Anterior cingulate cortex (tissue), 58 donors: ENCODE measurements at places on chromosomes 4 and X.

DNA sequence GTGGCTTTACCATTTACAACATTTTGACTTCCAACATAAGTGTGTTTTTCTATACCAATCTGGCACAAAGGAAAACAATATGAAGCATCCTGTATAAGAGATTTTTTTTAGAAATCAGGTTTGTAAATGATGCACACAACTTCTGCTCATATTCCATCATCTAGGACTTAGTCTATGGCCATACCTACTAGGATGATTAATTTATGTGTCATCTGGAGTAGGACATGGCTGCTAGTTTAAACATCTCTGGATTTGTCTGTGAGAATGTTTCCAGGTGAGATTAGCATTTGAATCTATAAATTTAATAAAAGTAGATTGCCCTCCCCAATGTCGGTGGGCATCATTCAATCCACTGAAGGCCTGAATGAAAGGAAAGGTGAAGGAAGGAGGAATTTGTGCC is 682.8 kb upstream of the GRID2 start:
- no peak for DNase-seq

DNA sequence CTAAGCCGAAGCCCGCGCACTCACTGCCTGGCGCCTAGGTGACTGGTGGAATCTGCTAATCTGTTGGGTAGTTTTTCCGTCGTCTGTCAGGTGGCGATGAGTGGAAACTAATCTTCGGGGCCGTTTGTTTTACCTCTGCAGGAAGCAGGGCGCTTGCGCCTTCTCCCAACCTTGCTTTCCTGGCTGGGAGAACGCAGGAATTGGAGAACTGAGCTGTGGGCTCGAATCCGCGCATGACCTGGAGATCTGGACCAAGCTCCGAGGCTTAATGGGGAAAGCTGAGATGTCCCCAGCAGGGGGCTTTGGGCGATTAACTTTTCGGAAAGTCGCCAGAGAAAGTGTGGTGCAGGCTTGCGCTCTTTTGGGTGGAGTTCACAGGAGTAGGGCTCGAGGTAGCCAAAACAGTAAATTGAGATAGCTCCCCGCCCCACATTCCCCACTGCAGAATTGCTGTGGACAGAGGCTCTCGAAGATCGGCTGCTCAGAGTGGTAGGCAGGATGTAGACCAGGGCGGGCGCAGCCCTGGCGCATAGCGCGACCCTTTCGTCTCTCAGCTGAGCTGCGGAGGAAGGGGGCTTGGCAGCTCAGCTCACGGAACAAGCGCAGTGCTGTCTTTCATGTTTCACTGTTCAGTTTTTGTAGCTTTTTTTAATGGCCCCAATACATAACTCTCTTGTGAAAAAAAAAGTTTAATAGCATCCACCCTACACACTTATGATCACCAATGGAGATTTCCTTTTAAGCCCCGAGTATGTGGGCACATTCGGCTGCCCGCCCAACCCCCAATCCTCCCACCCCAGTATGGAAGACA is 2.7 kb upstream of the FGF5 start:
- DNase-seq, result no peak

DNA sequence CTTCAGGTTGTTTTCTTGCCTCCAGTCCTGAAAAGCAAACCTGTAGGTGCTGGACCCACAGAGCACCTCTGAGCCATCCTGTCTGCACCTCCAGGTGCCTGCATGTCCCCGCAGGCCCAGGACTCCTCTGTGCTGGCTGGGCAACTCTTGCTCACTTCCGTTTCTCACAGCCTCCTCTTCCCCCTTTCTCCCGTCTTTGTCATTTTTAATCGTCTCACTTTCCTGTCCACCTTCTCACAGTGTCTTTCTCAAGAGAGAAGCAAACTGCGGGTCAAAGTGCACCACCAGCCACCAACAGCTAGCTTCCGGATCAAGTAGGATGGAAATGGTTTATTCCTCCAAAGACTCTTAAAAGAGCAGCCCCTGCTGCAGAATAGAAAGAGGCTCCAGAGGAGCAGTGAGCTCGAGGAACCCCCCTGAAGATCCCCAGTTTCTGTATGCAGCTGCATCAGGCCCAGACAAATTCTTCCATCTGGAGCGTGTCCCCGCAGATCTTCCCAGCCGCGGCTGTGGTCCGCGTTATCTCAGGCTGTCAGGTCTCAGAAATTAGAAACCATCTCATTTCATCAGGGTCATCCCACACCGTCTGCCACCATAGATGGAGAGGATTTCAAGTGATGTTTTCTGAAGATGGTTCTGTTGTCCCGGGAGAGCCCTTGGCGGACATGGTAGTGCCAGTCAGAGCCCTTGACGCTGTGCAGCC is 87.7 kb downstream of the FHDC1 start:
- no peak for DNase-seq

DNA sequence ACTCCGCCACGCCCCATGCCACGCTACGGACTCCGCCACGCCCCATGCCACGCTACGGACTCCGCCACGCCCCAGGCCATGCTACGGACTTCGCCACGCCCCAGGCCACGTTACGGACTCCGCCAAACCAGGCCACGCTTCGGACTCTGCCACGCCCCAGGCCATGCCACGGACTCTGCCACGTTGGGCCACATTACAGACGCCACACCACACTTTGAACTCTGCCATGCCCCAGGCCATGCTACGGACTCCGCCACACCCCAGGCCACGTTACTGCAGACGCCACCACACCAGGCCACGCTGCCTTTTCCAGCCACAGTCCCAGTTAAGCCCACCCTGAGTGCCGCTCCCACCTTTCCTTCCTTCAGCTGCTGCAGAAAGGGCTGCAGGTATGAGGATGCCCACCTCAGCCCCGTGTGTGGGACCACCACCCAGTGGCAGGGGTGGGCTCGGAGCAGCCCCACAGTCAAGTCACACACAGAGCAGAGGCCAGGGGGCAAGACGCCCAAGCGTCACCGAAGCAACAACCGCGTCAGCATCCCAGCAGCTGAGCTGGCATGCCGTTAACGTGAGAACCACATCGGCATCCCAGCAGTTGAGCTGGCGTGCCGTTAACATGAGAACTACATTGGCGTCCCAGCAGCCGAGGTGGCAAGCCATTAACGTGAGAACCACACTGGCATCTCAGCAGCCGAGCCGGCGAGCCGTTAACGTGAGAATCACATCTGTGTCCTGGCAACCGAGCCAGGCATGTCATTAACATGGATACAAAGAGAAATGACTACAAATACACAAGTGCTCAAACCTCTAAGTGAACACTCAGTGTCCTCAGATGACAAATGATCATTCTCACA is 26.4 kb downstream of the GAK start:
- no peak for DNase-seq

- DNase-seq, result no peak
Observed at GRCh38 chr4:169098532-169098931, 88.5 kb upstream of the CBR4 start.

GRCh38 chrX:84873176-84873575 is 130.5 kb upstream of the APOOL start:
- DNase-seq, result no peak

DNA sequence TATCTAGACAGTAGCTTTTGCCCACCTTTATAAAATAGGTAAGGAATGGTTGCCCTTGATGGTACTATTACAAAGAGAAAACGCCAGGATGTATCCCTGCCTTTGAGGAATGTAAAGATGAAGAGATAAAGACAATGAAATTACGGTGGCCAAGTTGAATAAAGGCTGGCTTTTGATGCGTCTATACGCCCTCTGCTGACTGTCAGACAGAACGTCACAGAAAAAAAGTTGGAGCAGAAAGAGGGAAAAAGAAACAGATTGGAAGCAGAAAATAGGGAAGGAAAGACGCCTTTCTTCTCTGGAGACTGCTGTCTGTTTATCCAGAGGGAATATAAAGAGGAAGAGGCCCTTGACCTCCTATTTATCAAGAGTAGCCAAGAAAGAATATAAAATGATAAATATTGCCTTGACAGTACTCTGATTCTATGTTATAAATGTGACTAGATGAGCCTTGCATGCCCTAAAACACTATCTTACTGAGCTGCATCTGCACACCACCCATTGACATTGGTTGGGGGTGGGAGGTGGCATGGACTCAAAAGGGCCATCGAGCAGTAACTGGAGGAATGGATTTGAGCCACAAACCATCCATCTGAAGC is 30.6 kb downstream of the PCDH19 start:
- DNase-seq, result no peak

- DNase-seq, result no peak
Observed at GRCh38 chr4:157772907-157773306, 399.9 kb downstream of the GASK1B start.

DNA sequence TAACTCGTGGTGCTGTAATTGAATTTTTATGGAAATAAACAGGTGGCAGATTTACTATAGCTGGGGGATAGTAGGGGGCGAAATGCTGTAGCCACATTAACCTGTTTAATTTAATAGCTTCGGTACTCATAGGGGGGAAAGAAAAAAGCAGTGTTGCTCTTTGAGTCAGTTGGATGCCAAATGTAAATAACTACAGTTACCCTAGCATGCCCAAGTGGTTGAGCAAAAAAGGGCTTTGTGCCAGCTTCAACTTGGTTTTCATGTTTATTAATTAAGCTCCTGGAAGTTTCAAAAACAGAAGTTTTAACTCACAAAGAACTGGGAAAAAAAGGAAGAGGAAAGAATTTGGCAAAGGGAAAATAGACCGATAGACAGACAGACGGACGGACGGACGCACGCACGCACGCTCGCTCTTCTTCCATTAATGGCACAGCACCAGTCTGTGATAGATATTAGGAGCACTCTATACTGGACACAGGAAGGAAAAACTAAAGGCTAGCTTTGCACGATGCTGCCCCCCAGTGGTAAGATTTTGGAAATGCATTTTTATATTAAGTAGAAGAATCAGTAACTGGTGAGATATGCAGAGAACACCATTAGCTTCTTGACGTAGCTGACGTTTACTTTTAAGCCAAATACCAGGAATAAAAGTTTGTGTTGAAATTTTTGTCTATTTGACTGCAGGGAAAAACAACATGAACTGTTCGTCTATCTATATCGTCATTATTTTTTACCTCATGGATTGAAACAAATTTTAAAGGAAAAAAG is 151.8 kb downstream of the SLC7A11 start:
- DNase-seq, result no peak

DNA sequence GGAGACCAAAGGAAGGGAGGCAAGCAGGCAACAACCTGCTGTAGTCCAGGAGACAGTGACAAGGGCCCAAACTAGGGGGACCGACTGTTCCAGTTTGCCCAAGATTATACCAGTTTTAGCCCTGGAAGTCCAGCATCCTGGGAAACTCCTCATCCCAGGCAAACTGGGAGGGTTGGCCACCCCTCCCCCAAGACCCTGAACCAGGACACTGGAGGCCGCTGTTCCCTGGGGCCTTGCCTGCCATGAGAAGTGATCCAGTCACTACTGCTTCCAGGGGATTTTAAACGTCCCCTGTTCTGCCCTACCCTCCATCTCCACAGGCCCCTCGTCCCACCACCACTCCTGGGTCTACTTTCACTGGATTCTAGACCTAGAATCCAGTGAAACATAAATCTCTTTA is 4.3 kb upstream of the DGAT2L6 start:
- DNase-seq, result no peak

GRCh38 chr4:40185830-40186664 is 10.8 kb upstream of the RHOH start:
- DNase-seq, result no peak

DNA sequence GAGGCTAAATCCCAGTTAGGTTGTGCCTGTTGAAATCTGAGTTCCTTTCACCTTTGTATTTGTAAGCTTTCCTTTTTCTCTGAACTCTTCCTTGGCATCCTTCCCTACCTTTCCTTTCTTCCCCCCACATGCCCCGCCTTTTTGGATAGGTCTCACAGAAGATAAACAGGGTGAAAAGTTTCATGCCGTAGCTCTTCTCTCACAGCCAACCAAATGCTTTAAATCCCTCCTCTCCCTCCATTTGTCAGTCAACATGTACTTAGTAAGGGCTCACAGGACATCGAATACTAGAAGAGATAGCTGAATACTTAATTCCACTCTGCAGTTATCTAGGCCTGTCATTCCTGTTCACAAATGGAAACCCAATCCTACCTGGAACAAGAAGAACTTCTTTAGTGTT is 107.1 kb upstream of the BMPR1B start:
- no peak for DNase-seq

- DNase-seq, result no peak
Observed at GRCh38 chrX:43716696-43717095, 60.6 kb downstream of the MAOA start.

DNA sequence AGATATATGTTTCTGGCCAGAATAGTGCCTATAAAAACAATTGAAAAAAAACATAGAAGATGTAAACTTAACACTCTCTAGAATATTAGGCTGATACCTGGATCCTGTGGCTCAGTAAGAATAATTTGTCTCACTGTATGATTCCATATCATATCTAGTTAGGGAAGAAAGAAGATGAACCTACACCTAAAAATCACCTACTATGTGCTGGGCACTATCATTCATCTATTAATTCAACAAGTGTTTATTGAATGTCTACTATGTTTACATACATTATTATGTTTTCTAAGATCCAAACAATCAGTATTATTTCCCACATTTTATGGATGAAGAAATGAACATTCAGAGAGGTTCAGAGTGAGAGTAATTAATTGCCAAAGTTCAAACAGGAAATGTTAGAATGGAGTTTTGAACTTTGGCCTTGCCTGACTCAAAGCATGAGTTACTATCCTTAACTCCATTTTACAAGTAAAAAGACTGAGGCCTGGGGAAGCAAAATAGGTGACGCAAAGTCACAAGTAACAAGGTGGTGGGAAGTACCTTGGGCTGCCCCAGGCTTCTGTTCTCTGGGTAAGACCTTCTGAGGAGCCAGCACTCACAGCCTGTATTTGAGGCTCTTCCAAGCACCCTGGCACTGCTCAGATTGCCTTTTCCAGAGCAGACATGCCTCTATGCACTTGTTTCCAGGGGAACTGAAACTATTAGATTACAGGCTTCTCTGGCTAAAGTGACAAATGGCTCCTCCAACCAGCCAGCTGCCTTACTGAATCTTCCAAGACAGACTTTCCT is 111.1 kb upstream of the ACSL4 start:
- no peak for DNase-seq

DNA sequence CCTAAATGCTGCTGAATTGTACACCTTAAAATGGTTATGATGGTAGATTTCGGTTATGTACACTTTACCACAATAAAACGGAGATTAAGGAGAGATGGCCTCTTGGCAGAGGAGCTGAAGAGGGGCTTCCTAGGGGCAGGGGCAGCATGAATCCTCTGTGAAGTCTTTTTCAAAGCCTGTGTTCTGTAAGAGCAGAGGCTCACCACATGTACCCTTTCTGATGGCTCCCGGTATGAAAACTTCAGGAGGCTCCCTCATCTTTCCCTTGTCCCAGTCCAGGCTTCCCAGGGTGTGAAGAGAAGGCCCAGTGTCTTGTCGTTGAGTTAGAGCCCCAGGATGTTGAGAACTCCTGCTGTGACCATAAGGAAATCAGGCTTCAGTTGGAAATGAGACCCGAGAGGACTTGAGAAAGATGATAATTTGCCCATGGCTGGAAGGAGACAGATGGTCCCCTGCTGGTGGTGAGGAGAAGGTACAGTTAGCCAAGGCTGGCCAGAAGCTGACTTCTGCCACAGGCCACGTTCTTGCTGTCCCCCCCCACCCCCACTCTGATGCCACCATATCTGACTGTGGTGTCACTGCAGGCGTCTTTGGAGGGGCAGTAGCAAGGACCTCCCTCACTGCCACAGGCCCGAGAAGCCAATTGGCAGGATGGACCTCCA is 31.8 kb upstream of the MTM1 start:
- DNase-seq, result no peak

GRCh38 chr4:21898101-21898500 is 50.5 kb downstream of the KCNIP4 start:
- DNase-seq, result no peak

GRCh38 chrX:69959712-69960111 is 90.0 kb downstream of the AWAT2 start:
- no peak for DNase-seq
